Lung (tissue), 17 donors: ENCODE measurements at places on chromosomes 1 and 21. TPM values are rescaled to one million over a fixed set of nuclear protein-coding genes. Genes with fewer than 3 reads are reported as not detected.

DNA sequence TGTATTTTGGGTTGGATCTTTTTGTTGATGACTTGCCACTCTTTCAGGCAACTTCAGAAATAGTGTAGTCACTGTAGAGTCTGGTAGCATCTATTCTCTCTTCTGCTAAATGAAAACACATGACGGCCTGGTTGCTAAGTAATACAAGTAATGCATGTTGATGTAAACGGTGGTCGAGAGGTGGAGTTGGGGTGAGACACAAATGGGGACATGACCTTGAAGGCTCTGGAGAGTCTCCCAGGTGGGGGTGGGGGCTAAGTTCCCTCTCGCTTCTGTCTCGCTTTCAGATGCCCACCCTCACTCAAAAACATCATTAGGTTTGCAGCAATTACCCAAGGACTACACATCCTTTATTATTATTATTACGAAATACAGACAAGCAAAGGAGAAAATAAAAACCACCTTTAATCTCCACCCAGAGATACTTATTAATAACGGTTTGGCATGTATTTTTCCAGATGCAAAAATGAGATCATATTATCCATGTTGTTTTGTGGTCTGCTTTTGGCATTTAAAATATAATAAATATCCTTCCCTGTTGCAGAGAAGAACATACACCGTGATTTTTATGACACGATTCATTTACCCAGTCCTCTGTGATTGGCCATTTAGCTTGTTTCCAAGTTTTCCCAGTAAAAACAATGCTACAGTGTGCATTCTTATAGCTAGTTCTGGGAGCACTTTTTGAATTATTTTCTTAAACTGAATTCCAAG is 138.1 kb downstream of the MIS18A start:
- H3K36me3 ChIP-seq, result no peaks in the 10 kb centered on the region
- H3K27ac ChIP-seq, result no peak overlapping the region
- H3K27me3 ChIP-seq, result no peaks in the 10 kb centered on the region

OR2L8 gene
- polyA plus RNA-seq, result not detected

RYR2 gene
- 0.43 TPM for polyA plus RNA-seq

- no peak overlapping the region for H3K4me3 ChIP-seq
- DNase-seq, result no peak
- no peaks in the 10 kb centered on the region for H3K4me1 ChIP-seq
- no peak overlapping the region for H3K27ac ChIP-seq
- no peaks in the 10 kb centered on the region for H3K27me3 ChIP-seq
- no peaks in the 10 kb centered on the region for H3K36me3 ChIP-seq
These were observed 4.9 kb upstream of the MAPKAPK2 start for GRCh38 chr1:206679738-206680211.

S100A4 gene
- polyA plus RNA-seq, result 860 TPM

DNA sequence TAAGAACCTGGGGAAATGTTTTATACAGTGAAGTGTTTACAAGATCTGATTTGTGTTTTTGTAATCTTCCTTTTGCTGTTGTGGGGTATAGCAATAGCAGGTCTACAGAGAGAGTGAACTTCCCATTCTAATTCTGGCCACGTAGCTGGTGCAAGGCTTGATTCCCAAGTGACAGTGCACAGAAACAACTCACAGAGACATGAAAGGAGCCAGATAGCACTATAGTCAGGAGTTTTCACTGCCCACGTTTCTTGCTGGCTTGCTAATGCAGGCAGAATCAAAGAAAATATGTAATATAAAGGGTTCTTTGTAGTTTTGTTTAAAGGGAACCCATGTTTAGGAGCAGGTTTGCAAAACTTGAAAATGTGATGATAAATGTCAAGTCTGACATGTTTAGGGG is 170.9 kb upstream of the IVNS1ABP start:
- no peaks in the 10 kb centered on the region for H3K27me3 ChIP-seq
- no peak overlapping the region for H3K27ac ChIP-seq
- no peaks in the 10 kb centered on the region for H3K36me3 ChIP-seq
- H3K4me1 ChIP-seq, result no peaks in the 10 kb centered on the region
- no peak overlapping the region for H3K4me3 ChIP-seq

FAM177B gene
- 0.10 TPM for polyA plus RNA-seq

DNA sequence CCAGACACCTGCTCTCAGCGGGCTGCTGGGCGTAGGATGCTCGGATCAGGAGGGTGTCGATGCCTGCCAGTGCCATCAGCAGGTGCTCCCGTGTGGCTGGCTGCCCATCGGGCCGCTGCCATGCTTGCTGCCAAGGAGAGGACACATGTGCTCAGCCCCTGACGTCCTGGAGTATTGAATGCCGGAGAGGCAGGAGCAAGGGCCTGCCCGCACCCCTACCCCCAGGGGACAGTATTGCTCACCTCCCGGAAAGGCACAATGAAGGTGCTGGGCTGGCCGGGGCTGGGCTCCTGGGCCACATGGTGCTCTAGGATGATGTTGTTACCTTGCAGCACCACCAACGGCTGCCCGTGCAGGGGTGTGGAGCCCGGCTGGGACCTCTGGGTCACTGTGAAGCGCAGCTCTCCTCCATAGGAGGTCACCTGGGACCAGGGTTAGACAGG is 61.5 kb downstream of the HSPG2 start:
- no peak overlapping the region for H3K27ac ChIP-seq
- no peaks in the 10 kb centered on the region for H3K27me3 ChIP-seq
- no peak overlapping the region for H3K4me3 ChIP-seq
- H3K4me1 ChIP-seq, result peaks cover under 1% of the 10 kb centered on the region

- H3K4me3 ChIP-seq, result no peak overlapping the region
- H3K27ac ChIP-seq, result peak overlapping the region; percentile 89
- peaks cover 31% of the 10 kb centered on the region for H3K4me1 ChIP-seq
- peaks cover 1% of the 10 kb centered on the region for H3K36me3 ChIP-seq
- H3K27me3 ChIP-seq, result no peaks in the 10 kb centered on the region
These were observed 71.8 kb upstream of the MACF1 start for GRCh38 chr1:39132505-39133339.

- no peaks in the 10 kb centered on the region for H3K4me1 ChIP-seq
- no peak overlapping the region for H3K27ac ChIP-seq
- peak; percentile 87 for DNase-seq
These were observed 45.1 kb downstream of the SLC2A1 start for GRCh38 chr1:42913426-42914091.

GRCh38 chr1:162612606-162613400 is 19.5 kb upstream of the DDR2 start:
- no peaks in the 10 kb centered on the region for H3K27me3 ChIP-seq
- DNase-seq, result peak; percentile 60
- no peak overlapping the region for H3K4me3 ChIP-seq

DNA sequence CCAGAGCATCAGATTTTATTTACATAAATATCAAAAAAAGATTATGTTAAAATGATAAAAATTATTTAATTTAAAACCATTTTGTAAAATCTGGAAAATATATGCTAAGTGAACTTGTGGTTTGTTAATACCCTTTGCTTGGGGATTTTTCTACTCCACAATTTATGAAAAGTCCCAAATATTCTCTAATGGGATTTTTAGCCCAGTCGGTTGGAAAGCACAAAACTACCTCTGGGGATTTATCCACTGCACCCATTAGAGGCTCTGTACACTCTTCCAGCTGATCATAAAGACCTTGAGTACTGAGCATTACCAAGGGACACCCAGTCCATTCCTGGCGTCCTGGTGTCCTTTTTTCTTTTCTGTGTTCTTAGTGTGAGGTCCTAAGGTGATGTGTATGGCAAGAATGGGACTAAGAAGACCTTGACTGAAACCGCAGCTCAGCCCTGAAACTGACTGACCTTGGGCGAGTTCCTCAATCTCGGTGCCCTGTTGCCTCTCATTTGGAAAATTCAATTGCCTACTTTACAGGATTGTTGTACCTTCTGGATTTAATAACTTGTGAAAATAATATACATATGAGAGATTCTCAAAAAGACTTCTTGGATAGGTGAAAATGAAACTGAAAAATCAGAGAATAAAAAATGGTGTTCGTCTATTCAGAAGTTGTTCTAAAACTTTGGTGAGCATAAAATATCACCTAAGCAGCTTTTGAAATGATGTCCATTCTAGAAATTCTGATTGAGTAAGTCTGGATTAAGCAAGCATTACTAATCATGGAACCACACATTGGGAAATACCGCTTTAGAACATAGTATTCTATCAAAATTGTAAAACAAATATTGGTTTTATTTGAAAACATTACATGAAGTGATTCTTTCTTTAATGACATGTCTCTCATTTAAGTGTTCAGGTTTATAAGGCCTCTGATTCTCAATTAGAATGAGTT is 21.5 kb upstream of the SAMSN1 start:
- no peaks in the 10 kb centered on the region for H3K36me3 ChIP-seq
- no peaks in the 10 kb centered on the region for H3K27me3 ChIP-seq
- no peak for DNase-seq
- no peaks in the 10 kb centered on the region for H3K4me1 ChIP-seq
- no peak overlapping the region for H3K4me3 ChIP-seq
- no peak overlapping the region for H3K27ac ChIP-seq

GRCh38 chr1:92791487-92792066 is 6.7 kb upstream of the EVI5 start:
- H3K27ac ChIP-seq, result no peak overlapping the region
- H3K4me3 ChIP-seq, result no peak overlapping the region
- no peaks in the 10 kb centered on the region for H3K36me3 ChIP-seq
- no peak for DNase-seq
- H3K4me1 ChIP-seq, result no peaks in the 10 kb centered on the region

VAV3 gene
- polyA plus RNA-seq, result 8.0 TPM

GRCh38 chr1:209884665-209885117 is 53.3 kb upstream of the SYT14 start:
- H3K4me1 ChIP-seq, result no peaks in the 10 kb centered on the region
- no peak overlapping the region for H3K27ac ChIP-seq
- H3K27me3 ChIP-seq, result no peaks in the 10 kb centered on the region
- H3K4me3 ChIP-seq, result no peak overlapping the region
- no peaks in the 10 kb centered on the region for H3K36me3 ChIP-seq

DNA sequence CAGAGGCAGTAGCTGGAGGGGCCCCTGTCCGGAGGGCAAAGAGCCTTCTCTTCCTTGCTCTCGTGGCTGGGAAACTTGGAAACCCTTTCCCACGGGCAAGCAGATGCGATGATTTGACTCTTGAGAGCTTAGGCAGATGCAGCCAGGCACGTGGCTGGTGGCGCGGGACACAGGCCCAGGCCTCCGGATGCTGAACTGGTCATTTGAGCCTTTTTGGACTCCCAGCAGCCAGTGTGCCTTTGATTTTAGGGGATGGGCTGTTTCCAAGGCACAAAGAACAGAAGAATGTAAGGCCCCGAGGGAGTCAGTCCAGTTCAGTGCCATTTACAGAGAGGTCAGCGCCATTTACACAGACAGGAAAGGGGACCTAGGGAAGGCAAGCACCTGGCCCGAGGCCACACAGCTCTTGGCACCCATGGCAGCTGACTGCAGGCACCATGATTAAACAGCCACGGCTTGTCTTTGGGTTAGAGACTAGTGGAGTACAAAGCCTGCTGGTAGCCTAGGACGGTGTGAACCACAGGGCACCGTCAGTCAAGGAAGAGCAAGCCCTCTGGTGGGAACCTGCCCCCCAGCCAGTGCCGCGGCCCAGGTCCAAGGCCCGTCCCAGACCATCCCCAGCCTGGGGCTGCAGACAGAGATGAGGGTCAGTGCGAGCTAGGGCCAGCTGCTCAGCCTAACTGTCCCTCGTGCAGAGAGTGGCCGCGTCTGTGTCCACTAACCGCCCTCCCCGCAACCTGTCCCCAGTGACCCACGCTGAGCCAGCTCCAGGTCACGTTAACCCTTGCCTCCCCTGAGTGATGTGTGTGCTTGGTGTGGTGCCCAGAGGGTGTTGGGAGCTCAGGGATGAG is 20.4 kb upstream of the CCDC27 start:
- no peaks in the 10 kb centered on the region for H3K4me1 ChIP-seq
- H3K27me3 ChIP-seq, result peaks cover 5% of the 10 kb centered on the region
- no peak overlapping the region for H3K27ac ChIP-seq

DNA sequence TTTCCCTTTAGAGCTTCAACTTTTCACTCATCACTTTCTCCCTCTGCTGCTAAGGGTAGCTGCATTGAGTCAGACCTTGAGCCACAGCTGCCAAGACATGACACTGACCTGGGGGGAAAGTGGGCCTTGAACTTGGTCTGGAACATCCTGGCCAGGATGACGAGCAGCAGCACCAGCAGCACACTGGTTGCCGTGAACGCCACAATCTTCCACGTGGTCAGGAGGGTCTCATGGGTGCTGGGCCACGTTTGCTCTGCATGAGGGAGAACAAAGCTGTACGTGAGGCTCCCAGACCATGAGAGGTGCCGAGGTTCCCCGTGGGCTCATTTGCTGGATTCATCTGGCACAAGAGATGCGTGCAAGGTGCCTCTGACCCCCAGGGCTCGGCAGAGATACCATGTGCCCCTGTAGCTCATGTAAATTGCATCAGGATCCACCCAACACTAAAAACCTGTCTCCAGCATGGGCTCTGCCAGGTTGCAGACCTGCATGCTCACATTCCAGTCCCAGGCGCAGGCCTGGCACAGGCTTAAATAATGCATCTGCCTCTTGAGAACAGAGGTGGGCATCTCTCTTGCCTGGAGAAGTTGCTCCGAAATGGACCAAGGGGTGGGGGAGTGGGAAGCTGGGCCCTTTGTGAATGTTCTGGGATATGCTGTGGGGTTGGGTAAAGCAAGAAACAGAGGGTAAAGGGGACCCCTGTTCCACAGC is 84.6 kb upstream of the TLR5 start:
- no peak for DNase-seq
- H3K27ac ChIP-seq, result no peak overlapping the region
- H3K4me3 ChIP-seq, result no peak overlapping the region
- no peaks in the 10 kb centered on the region for H3K4me1 ChIP-seq
- H3K27me3 ChIP-seq, result no peaks in the 10 kb centered on the region

BMP8B gene
- 0.63 TPM for polyA plus RNA-seq

GRCh38 chr1:54173681-54174080 is 20.9 kb upstream of the CDCP2 start:
- DNase-seq, result no peak
- H3K4me1 ChIP-seq, result peaks cover 2% of the 10 kb centered on the region
- no peaks in the 10 kb centered on the region for H3K36me3 ChIP-seq
- no peak overlapping the region for H3K4me3 ChIP-seq

DNA sequence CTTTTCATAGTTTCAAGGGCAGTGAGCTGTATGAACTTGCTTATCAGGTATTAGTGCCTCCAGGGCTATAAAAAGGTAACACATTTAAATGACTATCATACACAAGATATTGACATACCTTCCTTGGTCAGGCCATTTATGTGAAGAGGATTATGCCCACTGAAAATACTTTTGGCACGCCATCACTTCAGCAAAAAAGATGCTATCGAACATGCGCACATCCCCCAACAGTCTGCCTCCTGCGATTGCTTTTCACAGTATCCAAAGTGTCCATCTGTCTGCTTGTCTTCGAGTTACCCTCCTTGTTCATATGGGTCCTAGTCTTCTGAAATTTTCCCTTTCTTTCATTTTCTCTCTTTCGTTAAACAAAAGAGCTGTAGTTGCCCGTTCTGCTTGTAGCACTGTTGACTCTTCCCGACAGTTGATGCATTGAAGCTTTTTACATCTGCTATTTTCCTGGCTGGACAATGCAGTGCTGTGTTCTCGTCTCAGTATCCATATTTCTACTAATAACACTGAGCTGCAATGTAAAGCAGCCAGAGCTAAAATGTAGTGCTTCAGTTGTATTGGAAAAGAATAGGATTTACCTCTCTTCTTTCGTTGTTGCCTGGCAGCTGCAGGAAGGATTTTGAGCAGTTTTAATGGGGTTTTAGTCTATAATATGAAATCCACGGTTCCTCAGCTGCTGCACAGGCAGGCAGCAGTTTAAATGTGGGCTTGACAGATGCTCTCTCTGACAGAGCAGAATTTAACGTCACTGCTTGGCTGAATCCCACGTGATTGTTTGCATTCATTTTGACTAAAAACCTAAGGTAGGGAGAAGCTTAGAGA is at the start of gene B3GALT2:
TSS of gene B3GALT2 (minus strand) at position 713 of the 831 bp plus-strand sequence. CDS start 5,051 bp downstream, outside the sequence.
- H3K36me3 ChIP-seq, result no peaks in the 10 kb centered on the region
- no peaks in the 10 kb centered on the region for H3K27me3 ChIP-seq
- H3K4me3 ChIP-seq, result peak within 1 kb of the TSS; percentile 16
- H3K4me1 ChIP-seq, result no peaks in the 10 kb centered on the region

- H3K4me1 ChIP-seq, result no peaks in the 10 kb centered on the region
- peaks cover 1% of the 10 kb centered on the region for H3K36me3 ChIP-seq
- H3K4me3 ChIP-seq, result no peak overlapping the region
- no peaks in the 10 kb centered on the region for H3K27me3 ChIP-seq
- H3K27ac ChIP-seq, result no peak overlapping the region
These were observed 61.6 kb downstream of the NME7 start for GRCh38 chr1:169305948-169306347.
